ENCODE measurements at places on chromosomes 7 and 10.

DNA sequence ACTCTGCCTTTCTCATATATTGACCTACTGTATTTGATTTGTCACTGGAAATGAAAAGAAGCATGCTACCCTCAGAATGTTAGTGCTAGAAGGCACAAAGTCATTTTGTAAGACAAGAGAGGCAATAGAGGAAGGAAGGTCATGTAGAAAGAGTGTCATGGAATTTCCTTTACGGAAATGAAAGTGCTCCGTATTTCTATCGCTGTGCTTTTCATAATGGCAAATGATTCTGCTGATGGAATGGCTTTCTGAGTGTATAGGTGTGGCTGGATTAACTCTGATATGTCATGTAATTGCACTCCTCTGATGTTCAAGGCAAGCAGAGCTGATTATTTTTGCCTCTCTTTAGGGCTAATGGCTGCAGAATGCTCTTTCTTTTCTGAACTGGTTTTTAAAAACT, 15.5 kb upstream of the STEAP4 start:
- peak; percentile 94 for DNase-seq

DNA sequence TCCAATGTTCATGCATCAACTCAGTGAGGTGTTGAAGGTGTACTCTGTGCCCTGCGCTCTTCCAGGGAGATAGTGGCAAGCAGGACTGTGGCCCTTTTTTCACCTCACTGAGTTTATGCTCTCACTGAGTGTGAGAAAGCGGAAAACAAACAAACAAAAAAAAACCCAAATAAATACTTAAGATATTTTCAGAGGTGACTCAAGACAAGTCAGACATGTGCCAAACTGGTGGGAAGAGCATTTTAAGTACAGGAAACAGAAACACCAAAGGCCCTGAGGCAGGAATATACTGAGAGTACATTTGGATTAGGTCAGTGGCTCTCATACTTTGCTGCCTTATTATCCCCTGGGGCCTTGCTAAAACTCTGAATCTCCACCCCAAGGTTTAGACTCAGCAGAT, 111.9 kb upstream of the IGFBP3 start:
- no peak for DNase-seq

DNA sequence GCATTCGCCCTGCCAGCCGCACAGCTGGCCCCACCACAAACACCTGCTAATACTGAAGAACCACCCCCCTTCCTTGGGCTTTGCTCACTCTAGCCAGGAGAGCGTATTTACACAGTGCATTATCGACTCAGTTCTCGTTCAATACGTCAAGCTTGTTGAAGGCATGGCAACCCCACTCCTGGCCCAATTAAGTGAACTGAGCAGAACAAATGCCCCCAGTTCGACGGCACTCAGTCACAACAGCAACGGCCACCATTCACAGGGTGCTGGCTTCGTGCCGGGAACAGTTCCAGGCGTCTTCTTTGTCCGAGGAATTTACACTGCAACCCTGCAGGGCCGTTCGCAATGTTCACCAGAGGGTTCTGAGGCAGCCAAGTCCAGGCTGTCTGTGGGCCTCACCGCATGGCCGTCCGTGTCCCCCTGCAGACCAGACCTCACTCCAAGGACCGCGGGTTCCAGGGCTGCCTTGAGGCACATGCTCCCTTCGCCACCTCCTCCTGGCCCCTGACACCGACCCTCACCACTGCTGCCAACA, 175.3 kb downstream of the DIP2C start:
- DNase-seq = no peak

DNA sequence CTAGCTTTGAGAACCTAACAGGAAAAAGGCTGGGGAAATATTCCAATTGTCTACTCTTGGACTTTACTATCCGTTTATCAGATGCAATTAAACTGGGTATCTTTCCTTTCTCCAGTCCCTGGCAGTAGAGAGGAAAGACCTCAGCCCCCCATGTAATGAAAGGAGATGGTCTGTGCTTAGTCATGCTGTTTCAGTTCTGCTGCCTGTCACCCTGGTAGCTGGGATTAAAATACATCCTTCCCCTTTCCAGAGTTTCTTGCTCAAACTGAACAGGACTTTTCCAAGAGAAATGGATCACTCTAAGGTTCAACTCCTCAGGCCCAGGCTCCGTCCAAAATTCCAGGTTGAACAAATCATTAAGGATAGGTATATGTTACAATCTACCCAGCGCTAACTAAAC, 202.9 kb downstream of the PTEN start:
- peak; percentile 60 for DNase-seq

DNA sequence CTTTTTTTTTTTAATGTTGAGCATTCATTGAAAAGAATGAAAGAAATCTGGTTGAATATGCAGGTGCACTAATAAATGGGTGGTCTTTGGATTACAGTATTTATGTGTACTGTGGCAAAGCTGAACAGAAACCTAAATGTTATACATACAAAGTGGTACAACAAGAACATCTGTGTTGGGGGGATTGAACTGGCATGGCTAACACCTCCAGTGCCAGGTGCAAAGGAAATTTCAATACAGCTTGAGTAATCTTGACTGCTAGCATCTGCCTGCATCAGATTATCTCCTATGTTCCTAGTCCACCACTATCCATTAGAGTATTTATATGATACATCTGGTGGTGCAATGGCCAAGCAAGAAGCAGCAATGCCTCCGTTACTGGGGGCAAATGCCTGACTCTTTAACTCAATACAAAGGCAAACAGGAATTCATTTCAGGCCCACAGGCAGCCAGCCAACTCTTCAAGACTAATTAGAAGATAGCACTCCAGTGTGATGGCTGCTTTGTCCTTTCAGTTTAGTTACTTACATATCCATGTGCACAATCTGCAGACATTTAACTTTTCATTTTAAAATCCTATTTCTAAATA, 220.5 kb upstream of the ETV1 start:
- no peak for DNase-seq

- peak; percentile 35 for DNase-seq
Observed at GRCh38 chr7:101125989-101126650, 784 bp upstream of the SERPINE1 start.

DNA sequence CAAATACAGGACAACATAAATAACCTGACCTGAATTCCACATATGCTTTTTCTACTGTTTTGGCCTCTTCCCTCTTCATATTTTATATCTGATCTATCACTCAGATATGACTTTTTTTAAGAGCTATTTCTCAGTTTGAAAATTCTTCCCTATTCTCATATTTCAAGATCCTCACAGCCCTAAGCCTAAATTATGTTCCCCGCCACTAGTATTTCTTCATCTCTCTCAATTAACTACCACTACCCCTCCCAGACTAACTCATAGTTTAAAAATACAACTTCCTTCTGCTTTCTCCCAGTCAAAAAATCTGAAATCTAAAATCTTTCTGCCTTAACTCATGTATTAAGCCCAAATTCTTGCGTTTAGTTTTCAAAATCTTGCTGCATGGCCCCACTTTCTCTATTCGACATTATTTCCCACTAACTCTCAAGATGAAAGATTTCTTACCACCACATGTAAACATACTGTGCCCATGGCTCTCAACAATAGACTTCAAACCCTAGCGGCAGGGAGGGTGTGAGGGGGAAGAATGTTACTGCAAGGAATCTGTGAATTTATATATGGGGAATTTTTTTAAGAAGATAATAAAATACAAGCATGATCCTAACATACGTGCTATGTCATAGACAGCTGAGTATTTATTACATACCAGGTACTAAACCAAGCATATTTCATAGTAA, 64.6 kb downstream of the TFEC start:
- DNase-seq = peak; percentile 38

GRCh38 chr10:72792288-72792687, 100.3 kb downstream of the MCU start:
- no peak for DNase-seq

Data from inflammatory macrophage treated with lipopolysaccharide for 4 hours (primary cell).